ENCODE measurements at places on chromosomes 16 and 17.

DNA sequence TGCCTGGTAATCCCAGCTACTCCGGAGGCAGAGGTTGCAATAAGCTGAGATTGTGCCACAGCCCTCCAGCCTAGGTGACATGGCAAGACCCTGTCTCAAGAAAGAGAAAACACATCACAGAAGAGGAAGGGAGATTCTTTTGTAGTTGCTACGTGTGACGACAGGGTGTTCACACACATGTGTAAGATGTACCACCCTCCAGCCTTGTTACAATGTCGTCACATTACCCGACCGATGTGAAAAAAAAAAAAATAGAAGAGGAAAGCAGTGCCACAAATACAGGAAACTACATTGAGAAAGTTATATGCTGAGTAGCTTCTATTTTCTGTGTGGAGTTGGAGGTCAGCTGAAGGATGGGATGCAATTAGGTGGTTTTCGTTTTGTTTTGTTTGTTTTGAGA is 56.0 kb downstream of the CLUH start:
- no peak for DNase-seq

GRCh38 chr16:72666267-72666666 is 381.7 kb downstream of the ZFHX3 start:
- no peak for DNase-seq

DNA sequence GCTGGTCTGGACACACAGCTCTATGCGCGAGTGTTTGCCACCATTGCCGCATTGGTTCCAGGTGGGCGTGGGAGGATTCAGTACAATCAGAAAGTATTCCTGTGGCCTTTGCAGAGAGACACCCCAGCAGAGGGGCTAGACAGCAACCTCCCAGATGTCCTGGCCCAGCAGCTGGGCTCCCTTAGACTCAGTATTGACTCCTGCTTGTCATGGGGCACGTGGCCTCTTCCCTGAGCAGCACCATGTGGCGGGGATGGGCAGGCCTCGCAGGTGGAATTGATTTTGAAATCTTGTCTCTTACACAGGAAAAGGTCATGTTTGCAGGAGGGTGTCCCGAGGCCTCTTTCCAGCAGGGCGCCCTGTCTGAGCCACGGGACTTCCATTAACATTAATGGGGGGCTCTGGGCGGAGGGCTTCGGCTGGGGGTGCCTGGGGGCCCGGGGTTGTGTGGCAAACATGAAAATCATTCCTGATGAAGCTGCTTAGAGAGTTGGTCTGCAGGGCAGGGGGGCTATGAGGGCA is 96.4 kb downstream of the C16orf78 start:
- no peak for DNase-seq

DNA sequence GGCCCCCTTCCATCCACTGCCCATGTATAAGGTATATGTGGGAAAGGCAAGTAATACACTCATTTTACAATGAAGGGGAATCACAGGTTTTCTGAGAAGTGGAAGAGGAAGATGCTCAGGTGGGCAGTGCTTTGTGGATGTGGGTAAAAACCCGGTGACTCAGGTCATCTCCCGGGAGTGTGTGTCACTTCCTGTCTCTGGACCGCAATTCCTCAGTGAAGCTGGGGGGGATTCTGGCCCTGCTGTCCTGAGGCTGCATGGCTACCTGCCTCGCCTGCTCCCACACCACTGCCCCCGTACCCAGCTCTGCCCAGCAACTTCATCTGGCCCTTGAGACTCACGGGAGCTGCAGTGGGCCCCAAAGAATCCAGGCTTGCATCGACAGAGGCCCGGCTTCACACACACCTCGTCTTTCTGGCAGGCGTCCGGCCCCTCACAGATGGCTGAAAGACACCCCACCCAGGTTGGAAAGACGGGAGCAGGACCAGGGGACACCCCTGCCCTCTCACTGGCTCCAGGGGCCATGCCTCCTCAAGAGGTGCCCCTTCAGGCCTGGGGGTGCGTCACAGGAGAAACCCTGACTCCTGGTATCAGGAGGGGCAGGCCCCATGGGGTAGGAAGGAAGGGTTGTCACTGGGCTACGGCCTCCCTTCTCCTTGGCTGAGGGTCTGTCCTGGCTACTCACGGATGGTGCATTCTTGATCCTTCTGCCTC is 882 bp downstream of the SCARF1 start:
- DNase-seq = no peak

- DNase-seq = no peak
Observed at GRCh38 chr16:50620646-50621451, 60.3 kb downstream of the SNX20 start.

DNA sequence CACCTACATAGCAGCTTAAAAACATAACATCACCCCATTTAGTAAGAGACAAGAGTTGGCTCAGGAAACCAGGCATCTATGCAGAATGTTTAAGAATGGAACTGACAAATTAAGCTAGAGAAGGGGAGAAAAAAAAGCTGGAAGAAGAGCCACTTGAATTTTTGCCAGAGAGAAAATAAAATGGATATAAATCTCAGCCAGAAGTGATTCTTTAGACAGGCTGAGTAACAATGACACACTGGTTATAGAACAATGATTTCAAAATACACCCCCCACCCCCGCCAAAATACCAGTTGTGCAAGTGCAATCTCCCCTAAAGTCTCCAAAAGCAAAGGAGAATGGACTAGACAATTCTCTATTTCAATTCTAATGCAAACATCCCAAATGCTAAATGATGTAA is 22.4 kb downstream of the LSM12 start:
- DNase-seq = peak; percentile 81

DNA sequence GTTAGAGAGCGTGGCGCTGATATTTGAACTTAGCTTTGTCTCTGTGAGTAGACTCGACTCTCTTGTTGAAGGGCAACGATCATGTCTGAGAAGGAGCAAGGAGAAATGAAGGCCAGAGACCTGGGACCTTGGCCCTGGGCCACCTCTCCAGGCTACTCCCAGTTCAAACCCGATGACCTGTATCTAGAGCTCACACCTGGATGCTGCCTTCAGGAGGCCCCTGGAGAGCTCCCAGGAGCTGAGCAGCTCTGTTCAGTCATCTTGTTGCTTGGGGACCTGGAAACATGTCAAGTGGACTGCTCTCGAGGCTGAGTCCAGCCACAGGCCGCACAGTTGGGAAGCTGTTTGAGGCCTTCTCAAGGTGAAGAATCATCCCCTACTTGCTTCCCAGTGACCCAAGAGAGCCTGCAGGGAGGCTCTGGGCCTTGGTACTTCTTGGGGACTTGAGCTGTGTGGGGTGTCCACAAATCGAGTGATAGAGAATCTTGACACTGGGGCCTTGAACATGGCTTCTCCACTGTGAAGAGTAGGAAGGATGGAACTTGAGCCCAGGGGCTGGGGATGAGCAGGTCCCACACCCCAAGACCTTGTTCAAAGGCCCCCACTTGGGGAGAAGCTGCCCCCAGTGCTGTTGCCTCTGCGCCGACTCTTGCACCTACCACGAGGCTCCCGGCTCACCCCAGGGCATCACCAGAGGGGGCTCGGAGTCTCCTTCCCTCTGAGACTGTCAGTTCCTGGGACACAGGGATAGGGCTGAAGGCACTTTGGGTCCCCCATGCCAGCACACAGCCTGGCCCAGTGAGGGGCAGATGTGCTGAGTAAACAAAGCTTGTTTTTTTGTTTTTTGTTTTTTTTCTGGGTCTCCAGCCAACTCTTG is 112.1 kb downstream of the IRX5 start:
- no peak for DNase-seq

DNA sequence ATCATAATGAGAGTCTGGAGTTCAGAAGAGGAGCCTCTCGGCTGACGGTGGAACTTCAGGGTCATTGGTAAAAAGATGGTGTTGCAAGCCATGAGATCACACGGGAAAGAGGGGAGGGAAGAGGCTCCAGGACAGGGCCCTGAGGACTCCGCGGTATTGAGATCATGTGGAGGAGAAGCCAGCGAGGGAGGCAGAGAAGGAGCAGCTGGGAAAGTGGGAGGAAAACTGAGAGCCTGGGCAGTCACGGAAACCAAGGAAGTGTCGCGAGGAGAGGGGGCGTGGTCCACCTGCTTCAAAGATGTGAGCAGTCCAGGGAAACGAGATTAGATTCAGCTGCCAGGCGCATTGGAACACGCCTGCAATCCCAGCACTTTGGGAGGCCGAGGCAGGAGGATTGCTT is 27.7 kb upstream of the SBK1 start:
- DNase-seq = no peak

- DNase-seq = peak; percentile 66
Observed at GRCh38 chr17:73030501-73030921, 62.0 kb downstream of the SLC39A11 start.

GRCh38 chr17:67779098-67779672 is 46.1 kb upstream of the BPTF start:
- DNase-seq = peak; percentile 46

Data from fibroblast of gingiva (primary cell).